ENCODE measurements at places on chromosomes 1 and 21.

- H3K27me3 ChIP-seq, result no peaks in the 10 kb centered on the region
- H3K36me3 ChIP-seq, result no peaks in the 10 kb centered on the region
Measured at GRCh38 chr1:101697072-101697471, 299.7 kb downstream of the OLFM3 start.

DNA sequence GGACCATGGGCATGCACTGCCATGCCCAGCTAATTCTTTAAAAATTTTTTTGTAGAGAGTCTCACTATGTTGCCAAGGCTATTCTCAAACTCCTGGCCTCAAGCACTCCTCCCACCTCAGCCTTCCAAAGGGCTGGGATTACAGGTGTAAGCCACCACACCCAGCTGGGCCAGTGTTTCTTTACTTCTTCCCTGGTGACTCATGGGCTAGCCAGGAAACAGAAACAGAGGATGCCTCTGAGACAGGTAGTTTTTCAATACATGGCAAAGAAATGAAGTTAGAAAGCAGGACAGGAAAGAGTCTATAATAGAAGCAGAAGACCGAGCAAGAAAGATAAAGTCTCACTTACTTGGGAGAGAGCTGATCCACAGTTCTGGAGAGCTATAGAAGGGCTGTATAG, 7.6 kb upstream of the C1orf74 start:
- H3K36me3 ChIP-seq, result peaks cover 61% of the 10 kb centered on the region
- H3K4me3 ChIP-seq, result no peak overlapping the region
- H3K4me1 ChIP-seq, result peaks cover 12% of the 10 kb centered on the region

- no peak overlapping the region for H3K4me3 ChIP-seq
- DNase-seq, result no peak
- peaks cover 12% of the 10 kb centered on the region for H3K4me1 ChIP-seq
- H3K27ac ChIP-seq, result no peak overlapping the region
Measured at GRCh38 chr1:225914947-225915346, 9.1 kb downstream of the PYCR2 start.

DNA sequence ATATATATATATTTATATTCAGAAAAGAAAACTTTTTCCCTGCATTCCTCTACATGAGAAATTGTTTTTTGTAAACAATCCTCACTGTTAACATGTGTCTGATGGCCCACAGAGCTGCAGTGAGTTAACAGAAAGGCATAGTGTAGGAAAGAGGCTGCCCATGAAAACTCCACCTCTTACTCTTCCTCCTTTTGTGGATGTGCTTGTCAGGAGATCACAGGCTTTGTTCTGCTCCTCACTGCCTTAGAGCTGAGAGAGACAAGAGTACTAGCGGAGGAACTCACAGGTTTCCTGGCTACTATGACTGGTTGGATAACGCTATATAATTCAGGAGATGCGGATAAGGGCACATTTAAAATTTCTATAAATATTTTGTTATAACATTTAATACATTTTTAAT, 200.6 kb downstream of the BRINP3 start:
- no peak overlapping the region for H3K27ac ChIP-seq
- peaks cover 10% of the 10 kb centered on the region for H3K27me3 ChIP-seq
- H3K4me3 ChIP-seq, result no peak overlapping the region
- no peak for DNase-seq
- no peaks in the 10 kb centered on the region for H3K36me3 ChIP-seq

DNA sequence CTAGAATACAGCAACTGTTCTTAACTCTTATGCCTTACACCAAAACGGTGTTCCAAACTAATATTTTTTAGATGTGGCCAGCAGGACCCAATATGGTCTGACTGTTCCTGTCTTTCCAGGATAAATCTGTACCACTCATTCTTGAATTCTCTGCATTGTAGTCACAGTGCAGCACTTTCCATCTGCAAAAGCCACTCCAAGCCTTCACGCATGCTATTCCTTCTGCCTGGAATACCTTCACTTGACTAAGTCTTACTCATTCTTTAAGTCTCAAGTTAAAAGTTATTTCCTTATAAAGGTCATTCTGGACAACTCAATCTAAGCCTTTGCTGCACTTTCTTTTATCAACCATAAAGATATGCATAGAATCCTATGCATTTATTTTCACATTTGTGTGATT, 1194.5 kb downstream of the PLA2G4A start:
- no peak overlapping the region for H3K4me3 ChIP-seq
- H3K36me3 ChIP-seq, result no peaks in the 10 kb centered on the region
- no peak for DNase-seq
- H3K4me1 ChIP-seq, result no peaks in the 10 kb centered on the region

GRCh38 chr1:145992502-145992936, 3.9 kb downstream of the TXNIP start:
- peak overlapping the region; percentile 99 for H3K4me3 ChIP-seq
- peaks cover 33% of the 10 kb centered on the region for H3K36me3 ChIP-seq
- peak overlapping the region; percentile 32 for H3K27ac ChIP-seq
- H3K27me3 ChIP-seq, result no peaks in the 10 kb centered on the region
- no peak for DNase-seq
- peaks cover 49% of the 10 kb centered on the region for H3K4me1 ChIP-seq

GRCh38 chr1:41377397-41377796, 16.2 kb downstream of the FOXO6 start:
- no peak for DNase-seq
- H3K27me3 ChIP-seq, result peaks cover 15% of the 10 kb centered on the region
- H3K27ac ChIP-seq, result no peak overlapping the region
- H3K36me3 ChIP-seq, result peaks cover 16% of the 10 kb centered on the region
- H3K4me3 ChIP-seq, result no peak overlapping the region

DNA sequence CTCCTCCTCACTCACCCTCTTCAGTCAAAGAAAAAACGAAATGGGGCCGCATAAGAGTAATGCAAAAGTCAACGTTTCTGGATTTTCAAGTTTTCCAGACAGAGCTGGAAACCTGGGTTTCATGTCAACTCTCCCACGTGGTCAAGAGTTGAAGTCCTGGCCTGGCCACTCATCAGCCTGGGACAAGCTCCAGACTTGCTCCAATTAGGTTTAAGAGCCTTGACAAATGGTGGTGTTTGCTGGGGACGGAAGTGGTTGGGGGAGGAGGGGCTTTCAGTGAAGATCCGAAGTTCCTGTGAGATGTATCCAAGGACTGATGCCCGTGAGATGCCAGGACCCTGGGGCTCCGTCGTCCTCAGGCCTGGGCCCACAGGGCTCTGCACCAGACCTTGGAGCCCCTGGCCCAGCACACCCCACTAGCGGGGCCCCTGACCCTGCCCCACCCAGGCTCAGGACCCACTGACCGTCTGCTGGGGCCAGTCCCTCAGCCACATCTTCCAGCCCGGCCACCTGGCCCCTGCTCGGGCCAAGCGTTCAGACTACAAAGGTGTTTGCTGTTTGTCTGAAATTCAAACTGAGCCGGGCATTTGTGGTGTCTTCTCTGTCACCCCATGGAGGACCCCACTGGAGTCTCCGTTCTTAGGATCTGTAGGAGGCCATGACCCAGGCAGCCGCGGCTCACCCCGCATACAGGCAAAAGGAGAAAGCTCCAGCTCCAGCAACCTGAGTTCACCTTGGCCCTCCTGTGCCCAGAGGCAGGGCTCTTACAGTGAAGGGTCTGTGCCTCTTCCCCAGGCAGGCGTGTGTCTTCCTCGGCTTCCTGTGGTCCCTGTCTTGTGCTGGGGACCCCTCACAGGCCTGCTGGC, 53.3 kb downstream of the SIK1 start:
- H3K4me1 ChIP-seq, result peaks cover 33% of the 10 kb centered on the region
- H3K4me3 ChIP-seq, result no peak overlapping the region
- peak overlapping the region; percentile 16 for H3K27ac ChIP-seq
- no peaks in the 10 kb centered on the region for H3K36me3 ChIP-seq

DNA sequence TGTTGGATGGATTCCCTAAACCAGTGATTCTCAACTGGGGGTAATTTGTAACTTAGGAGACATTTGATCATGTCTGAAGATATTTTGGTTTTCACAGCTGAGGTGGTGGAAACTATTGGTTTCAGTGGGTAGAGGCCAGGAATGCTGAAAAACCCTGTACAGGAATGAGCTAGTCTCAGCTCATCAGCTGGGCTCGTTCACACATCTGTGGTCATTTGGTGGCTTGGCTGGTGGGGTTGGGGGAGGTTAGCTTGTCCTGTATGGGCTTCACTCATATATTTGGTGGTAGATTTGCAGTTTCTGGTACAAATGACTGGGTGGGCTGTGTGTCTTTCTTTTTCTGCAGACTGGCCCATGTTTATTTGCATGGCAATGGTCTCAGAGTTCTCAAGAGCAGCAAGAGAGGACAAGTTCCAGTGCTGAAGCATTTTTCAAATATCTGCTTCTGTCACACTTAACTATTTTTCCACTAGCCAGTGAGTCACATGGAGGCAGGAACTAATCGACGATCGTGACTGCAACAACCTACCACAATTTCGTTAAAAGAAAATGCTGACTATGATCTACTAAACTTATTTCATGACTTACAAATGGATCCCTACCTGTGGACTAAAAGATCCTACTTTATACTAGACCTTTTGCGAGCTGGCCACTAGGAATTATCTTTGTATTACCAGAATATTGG, 321.7 kb upstream of the PLXNA2 start:
- no peak overlapping the region for H3K4me3 ChIP-seq
- no peak overlapping the region for H3K27ac ChIP-seq
- H3K4me1 ChIP-seq, result peaks cover 1% of the 10 kb centered on the region
- DNase-seq, result no peak
- H3K27me3 ChIP-seq, result peaks cover 5% of the 10 kb centered on the region

- DNase-seq, result no peak
- peaks cover 9% of the 10 kb centered on the region for H3K4me1 ChIP-seq
- H3K36me3 ChIP-seq, result no peaks in the 10 kb centered on the region
- H3K27me3 ChIP-seq, result no peaks in the 10 kb centered on the region
- H3K4me3 ChIP-seq, result no peak overlapping the region
Measured at GRCh38 chr1:54944610-54945392, 35.6 kb upstream of the TMEM61 start.

Measured in mesothelial cell of epicardium (in vitro differentiated cells).